ENCODE measurements at places on chromosomes 16 and 17.

DNA sequence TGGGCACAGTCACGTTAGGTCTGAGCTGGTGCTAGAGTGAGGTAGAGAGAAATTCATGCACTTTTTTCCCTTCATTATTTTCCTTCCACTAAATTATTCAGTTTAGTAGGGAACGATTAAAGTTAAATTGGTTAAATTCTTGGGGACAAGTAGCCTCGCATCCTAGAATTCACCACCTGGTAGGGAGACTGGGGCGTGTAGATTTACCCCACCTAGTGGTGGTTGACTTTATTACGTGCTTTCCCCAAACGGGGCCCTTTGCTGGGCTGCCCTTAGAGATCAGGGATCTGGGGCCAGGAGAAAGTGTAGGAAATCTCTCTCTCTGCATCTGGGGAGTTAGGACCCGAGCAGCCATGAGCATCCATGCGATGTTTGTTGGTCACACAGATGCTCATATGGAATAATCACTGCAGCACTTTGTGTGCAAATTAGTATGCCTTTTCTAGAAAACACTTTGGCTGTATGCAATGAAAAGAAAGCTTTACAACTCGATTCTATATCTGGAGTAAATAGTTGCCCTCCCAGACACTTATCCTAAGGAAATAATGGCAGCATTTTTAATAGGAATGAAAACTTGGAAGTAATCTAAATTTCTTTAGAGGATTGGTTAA, 107.0 kb downstream of the PLCG2 start:
- no peak for DNase-seq

DNA sequence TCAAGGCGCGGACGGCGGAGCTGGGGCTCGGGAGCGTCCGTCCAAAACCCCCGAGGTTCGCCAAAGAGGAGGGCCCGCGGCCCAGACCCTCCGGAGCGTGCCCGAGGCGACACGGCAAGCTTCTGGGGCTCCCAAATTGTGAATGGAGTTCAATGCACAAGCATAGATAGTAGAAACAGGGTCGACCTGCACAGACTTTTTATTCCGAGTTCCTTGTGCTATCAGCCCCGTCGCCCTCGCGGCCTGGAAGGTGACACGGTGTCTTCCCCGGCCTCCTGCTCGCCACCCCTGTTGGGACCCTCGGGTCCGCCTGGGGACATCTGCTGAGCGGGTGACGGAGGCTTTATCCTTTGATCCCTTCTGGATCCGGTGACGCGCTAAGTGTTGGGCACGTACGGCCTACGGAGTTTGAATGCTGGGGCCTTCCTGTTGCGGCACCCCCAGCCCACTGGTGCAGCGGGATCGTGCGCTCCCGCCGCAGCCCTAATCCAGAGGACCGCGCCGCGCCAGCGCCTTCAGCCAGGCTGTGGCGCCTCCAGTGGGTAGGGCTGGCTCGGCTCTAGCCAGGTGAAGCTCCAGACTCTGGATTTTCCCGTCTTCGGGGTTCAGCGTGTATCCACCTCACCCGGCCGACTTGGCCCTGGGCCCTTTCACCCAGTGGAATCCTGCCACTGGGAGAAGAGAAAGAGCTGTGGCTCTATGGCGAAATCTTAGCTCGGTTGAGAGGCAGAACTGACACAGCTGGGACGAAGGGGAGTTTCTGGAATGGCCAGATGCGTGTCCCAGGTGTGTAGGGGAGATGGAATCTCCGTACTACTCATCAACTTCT, 17.0 kb upstream of the NTN1 start:
- DNase-seq: no peak

GRCh38 chr17:34390649-34391048, 27.6 kb upstream of the CCL1 start:
- DNase-seq: no peak

DNA sequence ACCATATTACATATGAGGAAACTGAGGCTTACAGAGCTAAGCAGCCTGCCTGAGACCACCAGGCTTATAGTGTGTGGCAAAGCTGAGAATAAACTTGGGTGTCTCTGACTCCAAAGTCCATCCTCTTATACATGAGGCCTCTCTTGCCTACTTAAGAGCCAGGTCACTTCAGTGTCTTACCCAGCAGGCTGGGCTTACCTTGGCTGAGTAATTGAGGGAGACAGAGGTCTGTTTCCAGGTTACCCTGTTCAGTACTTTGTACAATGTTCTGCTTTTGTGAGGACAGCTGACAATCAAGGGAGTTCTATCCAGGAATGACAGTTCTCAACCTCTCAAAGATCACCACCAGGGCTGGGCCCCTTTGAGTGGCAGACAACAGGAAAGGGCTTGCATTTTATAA, 14.4 kb downstream of the NDUFAB1 start:
- no peak for DNase-seq

- DNase-seq: peak; percentile 59
Measured at GRCh38 chr17:64448665-64449512, at the start of gene MILR1. Gene MILR1, plus strand, starts transcription at chr17:64449115. Its CDS starts 54 bp downstream, at chr17:64449169.

- no peak for DNase-seq
Measured at GRCh38 chr16:1438229-1439057, 5.9 kb downstream of the CCDC154 start.

GRCh38 chr17:32732900-32733299, 144.0 kb downstream of the MYO1D start:
- DNase-seq: no peak

DNA sequence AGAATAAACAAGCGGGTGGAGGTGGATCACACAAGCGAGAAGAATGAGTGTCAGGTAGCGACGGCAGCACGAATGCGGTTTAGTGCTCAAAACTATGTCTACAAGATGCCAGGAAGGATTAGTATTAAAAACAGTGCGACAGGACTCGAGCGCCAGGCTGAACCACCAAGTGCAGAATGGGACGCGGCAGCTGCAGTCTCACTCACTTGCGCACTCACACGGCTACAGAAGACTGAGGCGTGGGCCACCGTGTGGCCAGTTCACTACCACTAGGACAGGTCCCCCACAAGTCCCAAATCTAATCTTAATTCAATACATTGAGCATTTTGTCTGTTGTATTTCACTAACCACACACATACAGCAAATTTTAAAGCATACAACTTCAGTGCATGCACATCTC, 35.7 kb upstream of the TRAP1 start:
- no peak for DNase-seq

- no peak for DNase-seq
Measured at GRCh38 chr16:3810198-3810664, 70.3 kb downstream of the CREBBP start.

GRCh38 chr16:57867000-57867561, 64.8 kb upstream of the KIFC3 start:
- no peak for DNase-seq

GRCh38 chr17:39683295-39683939, 4.4 kb downstream of the PGAP3 start:
- peak; percentile 8 for DNase-seq

- DNase-seq: peak; percentile 72
Measured at GRCh38 chr17:879546-880442, 97.6 kb downstream of the MRM3 start.

GRCh38 chr17:4856271-4856936, 23.3 kb downstream of the MINK1 start:
- no peak for DNase-seq

DNA sequence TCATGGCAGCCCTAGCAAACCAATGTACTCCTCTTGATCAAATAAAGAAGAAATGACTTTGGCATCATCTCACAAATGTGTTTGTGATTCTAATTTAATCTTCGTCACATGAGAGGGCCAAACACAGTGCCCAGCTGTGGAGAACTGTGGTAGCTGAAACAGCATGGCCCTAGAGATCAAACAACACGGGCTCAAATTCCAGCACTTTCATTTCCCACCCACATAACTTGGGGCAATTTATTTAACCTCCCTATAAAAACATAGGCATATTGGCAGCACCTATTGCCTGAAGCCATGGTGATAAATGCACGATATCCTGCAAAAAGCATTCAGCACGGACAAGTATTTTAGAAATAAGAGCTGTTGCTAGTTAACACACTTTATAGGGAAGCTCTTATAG, 2.5 kb downstream of the ACSM1 start:
- DNase-seq: no peak

DNA sequence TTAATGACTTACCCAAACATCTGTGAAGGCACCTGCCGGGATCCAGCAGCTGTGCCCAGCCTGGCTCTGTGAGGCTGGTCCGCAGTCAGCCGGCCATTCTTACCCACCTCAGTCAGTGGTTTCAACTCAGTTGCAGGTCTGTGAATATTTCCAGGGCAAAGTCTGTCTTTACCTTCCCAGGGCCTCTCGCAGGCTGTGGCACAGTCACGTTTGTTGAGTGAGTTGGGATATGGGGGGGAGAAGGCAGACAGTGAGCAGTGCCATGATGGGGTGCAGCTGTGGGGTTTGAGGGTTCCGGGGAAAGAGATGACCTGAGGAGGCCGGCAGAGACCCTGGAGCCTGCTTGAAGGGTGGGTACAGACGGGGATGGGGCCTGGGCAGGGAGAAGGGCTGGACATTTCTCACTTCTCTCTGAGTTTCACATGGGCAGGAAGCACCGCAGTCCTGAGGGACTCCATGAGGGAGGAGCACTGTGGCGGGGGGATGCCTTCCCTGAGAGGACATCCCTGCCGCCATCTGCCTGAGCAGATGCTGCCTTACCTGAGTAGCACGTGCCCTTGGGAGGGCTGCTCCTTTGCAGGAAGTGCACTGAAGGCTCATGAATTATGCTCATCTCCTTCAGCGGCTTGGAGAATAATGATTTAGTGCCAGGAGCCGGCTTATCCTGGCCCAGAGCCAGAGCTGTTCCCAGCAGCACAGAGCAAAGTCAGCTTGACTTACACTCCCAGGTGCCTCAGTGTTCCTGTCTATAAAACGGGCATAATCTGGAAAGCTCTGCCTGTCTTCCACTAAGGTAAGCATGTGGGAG, 48.1 kb downstream of the KSR1 start:
- DNase-seq: peak; percentile 24

GRCh38 chr16:17386229-17386628, 84.5 kb downstream of the XYLT1 start:
- DNase-seq: no peak

GRCh38 chr17:58487589-58488427, at the start of gene HSF5:
Gene HSF5, minus strand, starts transcription at chr17:58488408. Its CDS starts 134 bp downstream, at chr17:58488274.
- DNase-seq: peak; percentile 58

- peak; percentile 46 for DNase-seq
Measured at GRCh38 chr17:40338941-40339649, 25.4 kb downstream of the GJD3 start.

DNA sequence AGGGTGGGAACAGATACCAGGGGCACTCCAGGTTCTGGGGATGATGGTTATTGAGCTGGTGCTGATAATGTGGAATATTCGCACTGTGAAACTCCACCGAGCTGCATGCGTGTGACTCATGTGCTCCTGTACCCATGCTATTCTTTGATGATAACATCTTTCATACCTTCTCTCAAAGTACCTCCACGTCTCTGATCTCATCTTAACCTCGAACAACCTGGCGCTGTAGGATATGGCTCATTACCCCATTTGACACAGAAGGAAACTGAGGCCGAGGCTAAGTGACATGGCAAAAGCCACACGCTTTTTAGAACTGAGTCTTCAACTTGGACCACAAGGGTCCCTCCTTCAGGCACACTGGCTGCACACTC, 30.2 kb upstream of the MRPS23 start:
- DNase-seq: no peak

DNA sequence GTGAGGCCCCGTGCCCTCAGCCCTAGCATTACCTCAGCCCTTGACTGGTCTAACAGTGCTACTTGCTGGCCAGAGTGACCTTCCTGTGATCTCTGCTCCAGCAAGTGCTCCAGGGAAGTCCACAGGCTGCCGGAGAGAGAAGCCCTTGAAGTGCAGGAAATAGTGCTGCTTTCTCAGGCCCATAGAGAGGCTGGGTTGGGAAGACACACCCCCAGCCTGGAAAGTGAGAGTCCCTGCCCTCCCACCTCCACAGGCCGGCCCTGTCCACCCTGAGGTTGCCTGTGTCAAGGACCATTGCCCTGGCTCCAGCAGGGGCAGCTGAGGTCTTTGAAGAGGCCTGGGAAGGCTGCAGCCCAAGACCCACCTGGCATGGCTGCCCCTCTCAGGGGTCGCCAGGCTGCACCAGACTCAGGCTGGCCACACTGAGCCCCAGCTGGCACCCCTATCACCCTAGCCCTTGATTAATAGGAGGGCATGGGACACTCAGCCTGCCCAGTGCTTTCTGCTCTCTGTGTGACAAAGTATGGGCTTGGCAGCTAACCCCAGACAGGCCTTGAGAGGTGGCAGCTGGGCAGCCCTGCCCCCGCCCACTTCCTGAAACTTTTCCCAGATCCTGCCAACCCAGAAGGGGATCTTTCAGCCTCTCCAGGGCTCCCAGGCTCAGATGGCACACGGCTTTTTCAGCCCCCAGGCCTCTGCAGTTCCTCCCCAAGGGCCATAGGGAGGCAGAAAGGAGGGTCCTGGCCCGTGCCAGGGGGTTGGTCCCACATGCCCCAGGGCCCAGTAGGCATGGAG, 21.7 kb downstream of the ATP6V0D1 start:
- DNase-seq: peak; percentile 73

GRCh38 chr16:79480056-79480455, 120.5 kb downstream of the MAF start:
- DNase-seq: no peak

DNA sequence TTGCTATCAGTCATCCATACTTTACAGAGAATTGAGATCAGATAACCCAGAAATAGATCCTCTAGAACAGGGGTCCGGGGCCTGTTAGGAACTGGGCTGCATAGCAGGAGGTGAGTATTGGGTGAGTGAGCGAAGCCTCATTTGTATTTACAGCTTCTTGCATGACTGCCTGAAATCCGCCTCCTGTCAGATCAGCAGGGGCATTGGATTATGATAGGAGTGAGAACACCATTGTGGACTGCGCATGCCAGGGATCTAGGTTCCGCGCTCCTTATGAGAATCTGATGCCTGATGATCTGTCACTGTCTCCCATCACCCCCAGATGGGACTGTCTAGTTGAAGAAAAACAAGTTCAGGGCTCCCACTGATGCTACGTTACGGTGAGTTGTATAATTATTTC, 13.0 kb upstream of the SCIMP start:
- DNase-seq: no peak

GRCh38 chr17:6480303-6480675, 36.0 kb downstream of the PIMREG start:
- DNase-seq: no peak

DNA sequence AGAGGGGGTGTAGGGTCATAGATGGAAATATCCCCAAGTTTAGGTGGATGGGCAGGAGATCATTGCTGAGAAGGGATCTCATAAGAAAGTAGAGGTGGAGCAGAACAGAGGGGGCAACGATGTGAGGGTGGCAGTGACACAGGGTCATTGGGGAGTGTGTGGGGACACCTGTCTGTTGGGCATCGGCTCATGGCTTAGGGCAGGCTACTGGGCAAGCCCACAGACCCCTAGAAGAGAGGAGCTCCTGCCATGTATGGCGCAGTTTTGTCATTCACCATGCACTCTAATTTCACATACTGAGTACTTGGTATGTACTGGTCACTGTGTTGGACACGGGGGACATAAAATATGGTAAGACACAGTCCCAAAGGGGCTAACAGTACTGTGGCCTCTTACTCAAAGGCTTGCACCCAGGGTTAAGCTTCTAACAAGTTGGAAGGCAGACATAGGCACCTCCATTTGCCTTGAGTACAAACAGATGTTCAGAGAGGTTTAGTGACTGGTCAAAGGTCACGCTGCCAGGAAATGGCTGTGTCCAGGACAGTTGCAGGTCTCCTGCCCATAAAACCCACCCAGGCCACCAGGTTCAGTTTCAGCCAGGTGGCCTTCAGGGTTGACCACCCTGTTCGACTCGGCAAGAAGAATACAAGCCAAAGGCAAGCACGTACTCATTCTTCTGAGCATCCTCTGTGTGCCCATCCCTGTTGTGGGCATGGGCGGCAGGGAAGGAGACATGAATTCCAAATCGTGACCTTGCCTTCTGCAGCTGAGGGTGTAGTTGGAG, 580.2 kb downstream of the KCNJ18 start:
- DNase-seq: no peak

GRCh38 chr16:62408760-62409159, 372.5 kb upstream of the CDH8 start:
- no peak for DNase-seq

GRCh38 chr17:82494236-82495055, 25.1 kb upstream of the FOXK2 start:
- peak; percentile 96 for DNase-seq

Measured in femur (tissue), 1 donor.